SW480 (cell line): ENCODE measurements at places on chromosomes 6 and 20.

DNA sequence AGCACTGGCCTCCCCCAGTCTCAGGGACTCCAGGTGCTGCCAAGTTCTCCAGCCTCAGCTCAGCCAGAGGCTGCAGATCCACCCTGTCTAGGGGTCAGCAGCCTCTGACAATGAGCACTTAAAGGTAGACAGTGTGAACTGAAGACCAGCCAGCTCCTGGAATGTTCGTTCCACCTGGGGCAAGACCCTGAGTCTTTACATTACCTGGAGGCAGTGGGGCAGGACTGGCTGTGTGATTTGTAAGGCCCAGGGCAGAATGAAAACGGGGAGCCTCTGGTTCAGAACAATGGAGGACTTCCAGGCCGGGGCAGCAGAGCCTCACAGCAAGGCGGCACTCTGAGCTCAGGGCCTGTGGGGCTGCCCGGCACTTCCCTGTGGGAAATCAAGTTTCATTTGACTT is 65.0 kb downstream of the CTCFL start:
- DNase-seq = no peak

DNA sequence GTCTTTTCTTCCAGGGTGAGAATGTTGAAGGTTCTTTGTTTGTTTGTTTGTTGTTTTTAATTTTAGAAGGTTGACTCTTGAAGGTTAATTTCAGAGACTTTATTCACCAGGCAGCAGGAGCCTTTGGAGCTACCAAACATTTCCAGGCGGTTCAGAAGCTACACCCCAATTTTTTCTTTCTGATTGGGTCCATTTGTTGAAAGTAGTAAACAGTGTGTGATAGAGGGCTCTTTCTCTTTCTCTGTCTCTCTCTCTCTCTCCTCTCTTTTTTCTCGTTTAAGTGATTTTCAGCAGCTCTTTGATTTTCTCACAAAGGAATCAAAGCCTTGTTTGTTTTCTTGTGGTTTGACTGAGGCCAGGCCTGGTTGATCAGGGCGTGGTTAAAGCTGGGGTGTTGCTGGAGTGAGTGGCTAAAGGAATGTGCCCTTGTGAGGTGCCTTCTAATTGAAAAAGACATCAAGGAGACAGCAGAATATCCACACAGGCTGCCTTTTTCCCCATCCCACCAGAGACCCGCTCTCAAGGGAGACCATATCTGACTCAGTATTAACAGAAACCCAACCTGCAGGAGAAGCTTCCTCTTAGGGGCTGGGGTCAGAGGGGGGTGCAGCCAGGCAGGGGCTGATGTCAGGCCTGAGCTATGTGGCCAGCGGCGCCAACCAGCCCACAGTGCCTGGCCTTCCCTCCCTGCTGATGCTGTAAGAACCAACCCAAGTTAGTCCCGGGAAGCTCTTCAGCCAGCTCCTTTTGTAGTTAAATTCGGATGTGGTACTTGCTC is 40.4 kb upstream of the NAA20 start:
- DNase-seq = peak; percentile 91

DNA sequence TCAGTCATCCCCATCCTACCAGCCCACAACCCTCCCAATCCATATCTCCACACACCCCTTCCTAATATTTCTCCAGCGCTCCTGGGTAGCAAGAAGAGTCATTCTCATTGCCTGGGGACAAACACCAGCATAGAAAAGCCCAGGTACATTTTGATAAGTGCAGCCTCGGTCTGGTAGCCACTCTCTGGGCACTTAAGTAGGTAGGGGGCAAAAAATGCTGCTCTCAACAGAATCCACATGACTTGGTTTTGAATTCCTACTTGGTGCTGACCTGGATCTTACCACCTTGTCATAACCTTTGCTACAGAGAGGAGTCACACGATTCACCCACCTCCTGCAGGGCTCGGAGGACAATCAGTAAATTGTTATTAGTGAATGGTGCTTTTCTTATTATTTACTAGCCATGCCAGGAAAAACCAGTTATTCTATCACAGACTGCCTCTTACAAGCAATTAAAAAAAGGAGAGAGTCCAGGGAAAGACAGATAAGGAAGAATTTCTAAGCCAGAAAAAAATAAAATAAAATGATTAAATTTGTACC is 249.1 kb downstream of the LY86 start:
- no peak for DNase-seq

GRCh38 chr6:111254004-111254778 is 166.9 kb downstream of the SLC16A10 start:
- DNase-seq = no peak

DNA sequence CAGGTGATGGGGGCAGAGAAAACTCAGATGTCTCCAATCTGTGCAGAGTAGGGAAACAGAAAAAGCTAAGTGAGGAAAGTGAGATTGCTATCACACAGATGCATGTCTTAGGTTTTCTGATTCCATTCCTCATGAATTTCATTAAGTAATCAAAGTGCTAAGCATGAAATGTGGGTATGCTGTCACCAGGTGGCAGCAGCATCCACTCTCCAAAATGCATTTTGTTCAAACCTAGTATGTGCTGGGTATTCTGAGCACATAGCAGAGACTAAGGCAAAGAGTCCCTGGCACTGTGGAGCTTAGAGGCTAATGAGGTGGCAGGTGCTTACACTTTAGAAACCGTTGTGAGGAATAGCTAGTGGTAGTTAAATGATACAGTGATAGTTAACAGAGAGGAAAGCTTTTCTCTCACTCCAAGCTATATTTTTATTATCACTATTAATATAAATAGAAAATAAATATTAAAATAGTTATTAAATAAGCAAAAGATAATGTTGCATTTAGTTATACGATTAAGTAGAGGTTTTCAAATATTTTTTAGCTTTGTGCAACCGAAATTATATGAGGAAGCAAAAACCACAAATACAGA is 179.5 kb downstream of the CDH26 start:
- peak; percentile 20 for DNase-seq

DNA sequence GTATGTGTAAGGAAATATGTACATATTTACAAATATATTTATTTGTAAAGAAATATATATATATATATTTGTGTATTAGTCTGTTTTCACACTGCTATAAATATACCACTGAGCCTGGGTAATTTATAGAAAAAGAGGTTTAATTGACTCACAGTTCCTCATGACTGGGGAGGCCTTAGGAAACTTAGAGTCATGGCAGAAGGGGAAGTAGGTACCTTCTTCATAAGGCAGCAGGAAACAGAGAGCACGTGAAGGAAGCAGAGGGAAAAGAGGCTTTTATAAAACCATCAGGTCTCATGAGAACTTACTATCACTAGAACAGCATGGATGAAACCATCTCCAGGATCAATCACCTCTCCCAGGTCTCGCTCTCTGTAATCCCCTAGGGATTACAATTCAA is 644.5 kb upstream of the HS3ST5 start:
- DNase-seq = no peak

GRCh38 chr6:32216998-32217397 is 6.9 kb downstream of the NOTCH4 start:
- no peak for DNase-seq

GRCh38 chr6:79731471-79731870 is 100.3 kb downstream of the SH3BGRL2 start:
- no peak for DNase-seq

DNA sequence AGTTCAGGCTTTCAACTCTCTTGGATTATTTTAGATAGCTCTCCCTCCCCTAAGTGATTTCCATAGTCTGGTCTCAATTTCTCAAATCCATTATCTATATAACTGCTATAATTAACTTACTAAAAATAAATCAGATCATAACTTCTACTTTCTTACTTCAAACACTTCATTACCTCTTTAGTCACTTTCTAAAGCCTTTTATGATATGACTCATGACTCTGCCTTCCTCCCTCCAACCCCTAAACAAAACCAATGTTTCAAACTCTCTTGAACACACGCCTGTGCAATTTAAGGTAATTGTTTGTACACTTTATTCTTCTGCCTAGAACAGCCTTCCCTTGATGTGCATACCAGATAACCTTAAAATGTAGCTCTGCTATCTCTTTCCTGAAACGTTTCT is 100.5 kb downstream of the LMBRD1 start:
- peak; percentile 0 for DNase-seq

DNA sequence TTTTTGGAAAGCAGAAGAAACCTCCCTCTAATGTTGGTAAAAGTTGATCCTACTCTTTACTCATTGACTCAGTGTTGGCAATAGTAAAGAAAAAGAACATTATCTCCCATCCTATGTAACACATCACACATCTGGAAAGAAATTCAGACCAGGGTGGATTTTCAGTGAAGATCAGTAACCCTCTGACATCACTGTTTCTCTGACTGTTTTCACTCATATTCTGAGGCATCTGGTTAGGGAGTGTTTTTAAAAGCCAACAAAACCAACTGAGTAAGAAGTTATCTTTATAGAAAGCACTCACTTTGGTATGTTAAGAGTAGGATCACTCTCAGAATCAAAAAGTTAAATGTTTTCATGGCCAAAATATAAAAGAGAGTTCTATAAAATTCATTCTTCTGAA is 143.6 kb downstream of the DST start:
- no peak for DNase-seq

- DNase-seq = no peak
Observed at GRCh38 chr6:28408076-28408802, 8.7 kb upstream of the ZSCAN12 start.

- DNase-seq = no peak
Observed at GRCh38 chr6:167113047-167113754, 9.7 kb upstream of the CCR6 start.

DNA sequence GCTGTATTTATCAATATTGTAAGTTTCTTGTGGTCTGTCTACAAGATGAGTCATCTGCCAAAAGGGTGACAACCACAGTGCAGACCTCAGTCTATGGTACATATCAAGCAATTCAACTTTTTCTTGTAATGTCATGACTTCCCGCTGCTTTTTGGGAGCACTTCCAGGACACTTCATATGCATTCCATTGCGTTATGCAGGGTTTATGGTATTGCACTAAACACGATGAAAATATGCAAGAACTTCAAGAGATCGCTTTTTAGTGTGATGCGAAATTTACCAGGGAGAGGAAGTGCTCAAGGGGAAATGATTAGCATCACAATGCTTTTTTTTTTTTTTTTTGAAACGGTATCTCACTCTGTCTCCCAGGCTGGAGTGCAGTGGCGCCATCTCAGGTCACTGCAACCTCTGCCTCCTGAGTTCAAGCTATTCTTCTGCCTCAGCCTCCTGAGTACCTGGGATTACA is 166.5 kb downstream of the TFAP2A start:
- DNase-seq = no peak

- no peak for DNase-seq
Observed at GRCh38 chr6:149340200-149340599, 22.7 kb downstream of the TAB2 start.

DNA sequence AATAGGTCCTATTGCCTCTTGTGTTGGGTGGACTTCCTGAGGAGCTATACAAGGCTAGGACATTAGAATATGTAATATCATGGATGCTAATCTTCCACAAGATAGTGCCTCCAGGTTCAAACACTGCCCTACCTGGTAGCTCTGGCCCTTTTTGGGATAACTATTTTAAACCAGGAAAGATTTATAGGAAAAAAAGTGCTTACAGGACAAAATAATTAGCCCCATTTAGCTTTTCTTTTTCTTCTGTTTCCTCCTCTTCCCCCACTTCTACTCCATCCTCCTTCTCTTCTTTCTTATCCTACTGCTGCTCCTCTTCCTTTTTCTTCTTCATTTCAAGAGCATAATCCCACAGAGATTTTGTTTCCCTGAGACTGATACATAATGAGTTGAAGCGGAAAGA is 967.4 kb downstream of the PHF3 start:
- DNase-seq = no peak

DNA sequence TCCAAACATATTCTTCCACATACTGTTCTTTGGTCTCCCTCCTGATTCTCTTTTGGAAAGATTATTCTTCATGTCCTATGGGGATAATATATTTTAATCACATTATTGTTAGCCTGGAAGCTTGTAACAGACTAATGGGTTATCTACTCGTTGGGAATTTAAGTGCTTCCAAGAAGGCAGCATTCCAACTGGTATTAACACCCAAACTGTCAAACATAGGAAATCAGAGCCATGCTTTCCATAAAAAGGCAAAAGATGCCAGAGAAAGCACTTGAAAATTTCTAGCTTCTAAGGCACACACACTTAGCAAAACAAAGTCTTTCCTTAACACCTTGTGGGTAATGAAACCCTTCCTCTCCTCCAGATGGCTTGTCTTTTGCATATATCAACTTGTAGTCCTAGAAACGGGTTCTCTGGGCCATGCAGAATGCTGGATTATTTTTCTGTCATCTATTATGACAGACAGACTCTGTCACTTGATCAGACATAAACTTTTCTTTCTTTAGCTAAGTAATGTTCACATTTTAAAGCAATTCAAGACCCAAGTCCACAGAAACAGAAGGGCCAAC is 41.5 kb downstream of the B4GALT5 start:
- no peak for DNase-seq

DNA sequence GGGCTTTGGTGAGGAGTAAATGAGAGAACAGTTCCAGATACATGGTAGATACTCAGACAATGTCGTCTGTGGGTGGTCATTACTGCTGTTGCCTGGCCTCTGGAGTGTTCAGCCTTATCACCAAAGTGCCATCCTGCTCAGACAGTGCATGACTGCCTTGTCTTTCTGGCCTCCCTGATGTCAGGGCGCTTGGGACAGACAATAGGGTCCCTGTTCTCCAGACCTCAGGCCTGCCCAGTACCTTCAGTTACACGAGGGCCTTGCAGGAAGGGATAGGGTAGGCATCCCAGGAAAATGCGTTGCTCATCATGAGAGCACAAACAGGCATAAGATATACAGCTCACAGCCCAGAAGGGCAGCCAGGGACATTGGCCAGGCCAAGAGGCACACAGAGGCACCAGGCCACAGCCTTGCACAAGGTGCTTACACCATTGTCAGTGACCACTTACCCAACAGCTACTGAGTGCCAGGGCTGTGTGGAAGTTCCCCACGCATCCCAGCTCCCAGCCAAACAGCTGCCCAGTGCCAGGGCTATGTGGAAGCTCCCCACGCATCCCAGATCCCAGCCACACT is 27.4 kb downstream of the BPIFB1 start:
- peak; percentile 27 for DNase-seq

GRCh38 chr20:8242827-8243724 is 111.0 kb downstream of the PLCB1 start:
- no peak for DNase-seq

GRCh38 chr6:69887026-69887425 is 20.7 kb downstream of the COL19A1 start:
- no peak for DNase-seq

GRCh38 chr6:144678844-144679243 is 393.7 kb downstream of the UTRN start:
- DNase-seq = no peak

GRCh38 chr20:48006036-48006833 is 221.0 kb upstream of the SULF2 start:
- no peak for DNase-seq

GRCh38 chr20:36653456-36653855 is 7.5 kb upstream of the SLA2 start:
- no peak for DNase-seq

- peak; percentile 2 for DNase-seq
Observed at GRCh38 chr6:136408204-136408603, 118.6 kb upstream of the BCLAF1 start.

DNA sequence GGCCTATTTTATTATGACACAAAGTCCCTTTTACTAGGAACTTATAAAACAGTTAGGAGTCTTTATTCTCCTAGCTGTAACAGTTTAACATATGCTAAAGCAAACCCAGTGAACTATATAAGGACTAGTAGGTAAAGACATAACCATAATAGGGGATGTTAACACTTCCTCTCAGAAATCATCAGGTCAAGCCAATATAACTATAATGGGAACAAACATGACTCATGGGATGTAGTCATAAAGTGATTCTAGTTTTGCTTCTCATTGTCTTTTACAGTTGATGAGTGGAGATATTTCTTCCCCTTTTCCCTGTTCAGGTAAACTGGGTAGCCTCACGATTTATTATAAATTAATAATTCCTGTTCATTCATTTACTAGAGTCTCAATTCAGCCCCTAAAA is 9.7 kb downstream of the PTCHD4 start:
- no peak for DNase-seq

GRCh38 chr20:21601799-21602198 is 87.9 kb upstream of the NKX2-2 start:
- DNase-seq = no peak
